ENCODE measurements at places on chromosomes 16 and 17. TPM values are rescaled to one million over a fixed set of nuclear protein-coding genes. Genes with fewer than 3 reads are reported as not detected.

WSCD1 gene
- total RNA-seq, result 0.74 TPM

DNA sequence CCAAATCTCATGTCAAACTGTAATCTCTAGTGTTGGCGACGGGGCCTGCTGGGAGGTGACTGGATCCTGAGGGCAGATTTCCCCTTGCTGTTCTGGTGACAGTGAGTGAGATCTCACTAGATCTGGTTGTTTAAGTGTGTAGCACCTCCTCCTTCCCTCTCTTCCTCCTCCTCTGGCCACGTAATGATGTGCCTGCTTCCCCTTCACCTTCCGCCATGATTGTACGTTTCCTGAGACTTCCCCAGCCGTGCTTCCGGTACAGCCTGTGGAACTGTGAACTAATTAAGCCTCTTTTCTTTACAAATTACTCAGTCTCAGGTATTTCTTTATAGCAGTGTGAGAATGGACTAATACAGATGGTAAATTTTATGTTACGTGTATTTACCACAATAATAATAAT lies 49.2 kb downstream of the METTL16 start:
- no peak for DNase-seq

AHSP gene
- total RNA-seq, result not detected

DNA sequence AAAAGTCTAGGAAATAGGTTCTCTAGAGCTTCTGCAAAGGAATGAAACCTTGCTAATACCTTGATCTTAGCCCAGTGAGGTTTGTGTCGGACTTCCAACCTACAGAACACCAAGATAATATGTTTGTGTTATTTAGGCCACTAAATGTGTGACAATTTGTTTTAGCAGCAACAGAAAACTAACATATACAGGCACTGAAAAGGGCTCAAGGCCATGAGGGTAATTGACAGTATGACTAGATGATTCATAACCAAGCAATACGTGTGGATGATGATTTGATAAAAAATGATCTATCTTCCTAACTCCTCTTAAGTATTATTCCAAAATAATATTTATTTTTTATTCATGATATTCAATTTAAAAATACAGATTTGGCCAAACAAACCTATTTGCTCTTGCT lies 27.7 kb upstream of the MED13 start:
- no peak for DNase-seq

DNA sequence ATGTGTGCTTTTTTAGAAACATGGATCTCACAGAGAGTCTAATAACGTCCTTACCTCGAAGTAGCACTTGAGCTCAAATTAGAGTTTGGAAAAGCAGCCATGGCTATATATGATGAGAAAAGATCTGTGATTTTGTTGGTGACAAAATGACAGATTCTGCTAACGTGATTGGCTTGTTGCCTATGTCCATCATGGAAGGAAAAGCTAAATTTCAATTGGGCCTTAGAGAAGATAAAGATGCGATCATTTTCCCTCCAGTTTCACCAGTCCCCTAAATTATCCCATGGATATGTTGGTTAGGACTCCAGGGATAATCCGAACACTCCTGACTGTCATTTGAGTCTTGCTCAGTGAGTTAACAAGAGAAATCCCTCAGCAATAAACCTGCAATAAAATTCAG lies 175.8 kb downstream of the C16orf95 start:
- no peak for DNase-seq

- no peak for DNase-seq
These were observed 189.7 kb downstream of the TMEM132E start for GRCh38 chr17:34769049-34769448.
